ENCODE measurements at places on chromosomes 3 and 15.

DNA sequence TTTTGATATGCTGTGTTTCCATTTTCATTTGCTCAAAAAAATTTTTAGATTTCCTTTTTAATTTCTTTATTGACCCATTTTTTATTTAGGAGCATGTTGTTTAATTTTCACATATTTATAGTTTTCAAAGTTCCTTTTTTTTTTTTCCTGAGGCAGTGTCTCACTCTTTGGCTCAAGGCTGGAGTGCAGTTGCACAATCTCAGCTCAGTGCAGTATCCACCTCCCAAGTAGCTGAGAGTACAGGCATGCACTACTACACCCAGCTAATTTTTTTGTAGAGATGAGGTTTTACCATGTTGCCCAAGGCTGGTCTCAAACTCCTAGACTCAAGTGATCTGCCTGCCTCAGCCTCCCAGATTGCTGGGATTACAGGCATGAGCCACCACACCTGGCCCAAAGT is 36.2 kb downstream of the PFN2 start:
- no peak for DNase-seq

DNA sequence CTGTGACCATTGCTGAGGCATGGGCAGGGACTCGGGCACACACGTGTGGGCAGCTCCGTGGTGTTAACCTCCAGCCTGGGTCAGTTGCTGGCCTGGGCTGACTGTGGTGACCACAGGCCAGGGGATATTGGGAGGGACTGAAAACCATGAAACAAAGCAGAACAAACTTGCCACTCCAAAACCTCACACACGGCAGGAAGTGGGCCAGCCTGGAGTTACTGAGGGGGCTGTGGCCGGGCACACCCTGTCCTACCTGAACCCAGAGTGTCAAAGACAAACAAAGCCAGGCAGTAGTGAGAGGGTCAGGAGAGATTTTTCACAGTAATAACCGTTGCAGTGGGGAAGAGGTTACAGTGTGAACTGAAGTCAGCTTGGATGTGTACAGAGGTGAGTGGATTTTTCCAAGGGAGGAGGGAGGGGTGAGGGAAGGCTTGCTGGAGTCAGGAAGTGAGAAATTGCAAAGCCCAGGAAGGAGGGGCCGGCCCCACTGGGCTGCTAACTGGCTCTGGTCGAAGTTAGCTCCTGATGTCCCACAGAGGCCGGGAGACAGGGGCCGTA is 40.0 kb upstream of the ATP10A start:
- DNase-seq = no peak

- no peak for DNase-seq
Measured at GRCh38 chr3:28850186-28850585, 430.7 kb upstream of the RBMS3 start.

- DNase-seq = no peak
Measured at GRCh38 chr3:19645093-19645492, 288.9 kb downstream of the EFHB start.

DNA sequence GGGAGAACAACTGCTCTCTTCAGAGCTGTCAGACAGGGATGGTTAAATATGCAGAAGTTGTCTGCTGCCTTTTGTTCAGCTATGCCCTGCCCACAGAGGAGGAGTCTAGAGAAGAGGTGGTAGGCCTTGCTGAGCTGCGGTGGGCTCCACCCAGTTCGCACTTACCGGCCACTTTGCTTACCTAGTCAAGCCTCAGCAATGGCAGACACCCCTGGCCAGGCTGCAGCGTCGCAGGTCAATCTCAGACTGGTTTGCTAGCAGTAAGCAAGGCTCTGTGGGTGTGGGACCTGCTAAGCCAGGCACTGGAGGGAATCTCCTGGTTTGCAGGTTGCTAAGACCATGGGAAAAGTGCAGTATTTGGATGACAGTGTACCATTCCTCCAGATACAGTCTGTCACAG is 12.3 kb upstream of the TMEM45A start:
- no peak for DNase-seq

GRCh38 chr3:43279532-43279931 is 6.8 kb upstream of the SNRK start:
- DNase-seq = no peak

DNA sequence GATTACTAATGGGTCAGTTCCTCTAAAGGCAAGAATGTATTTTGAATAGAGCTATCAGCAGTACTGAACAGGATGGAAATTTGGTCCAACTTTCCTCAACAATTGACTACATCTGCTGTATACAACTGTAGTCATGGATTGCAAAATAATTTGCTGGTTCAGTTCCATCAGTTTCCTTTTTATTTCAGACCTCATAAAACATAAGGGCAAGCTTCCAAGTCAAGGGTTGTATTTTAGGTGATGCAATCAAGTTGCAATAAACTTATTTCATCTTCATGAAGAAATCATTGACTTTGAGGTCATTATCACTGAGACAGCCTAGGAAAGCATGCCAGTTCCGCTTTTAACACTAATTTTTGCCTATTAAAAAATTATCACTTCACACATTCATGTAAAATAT is 90.4 kb upstream of the TSEN2 start:
- no peak for DNase-seq

DNA sequence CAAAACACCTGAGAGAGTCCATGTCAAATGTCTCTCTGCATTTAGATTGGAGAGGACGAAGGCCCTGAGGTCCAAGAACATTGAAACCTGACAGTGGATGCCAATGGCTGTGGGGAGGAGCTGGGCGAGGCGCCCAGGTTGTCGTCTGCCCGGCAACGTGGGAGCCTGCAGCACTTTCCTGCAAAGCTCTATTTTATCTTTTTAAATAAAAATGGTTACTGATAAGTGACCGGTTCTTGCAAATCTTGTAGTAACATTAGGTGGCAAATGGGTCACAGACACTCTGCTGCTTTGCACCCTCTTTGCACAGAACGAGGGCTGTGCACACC is 19.5 kb upstream of the FANCD2 start:
- DNase-seq = no peak

- no peak for DNase-seq
Measured at GRCh38 chr3:180913581-180914404, 1.3 kb downstream of the FXR1 start.

DNA sequence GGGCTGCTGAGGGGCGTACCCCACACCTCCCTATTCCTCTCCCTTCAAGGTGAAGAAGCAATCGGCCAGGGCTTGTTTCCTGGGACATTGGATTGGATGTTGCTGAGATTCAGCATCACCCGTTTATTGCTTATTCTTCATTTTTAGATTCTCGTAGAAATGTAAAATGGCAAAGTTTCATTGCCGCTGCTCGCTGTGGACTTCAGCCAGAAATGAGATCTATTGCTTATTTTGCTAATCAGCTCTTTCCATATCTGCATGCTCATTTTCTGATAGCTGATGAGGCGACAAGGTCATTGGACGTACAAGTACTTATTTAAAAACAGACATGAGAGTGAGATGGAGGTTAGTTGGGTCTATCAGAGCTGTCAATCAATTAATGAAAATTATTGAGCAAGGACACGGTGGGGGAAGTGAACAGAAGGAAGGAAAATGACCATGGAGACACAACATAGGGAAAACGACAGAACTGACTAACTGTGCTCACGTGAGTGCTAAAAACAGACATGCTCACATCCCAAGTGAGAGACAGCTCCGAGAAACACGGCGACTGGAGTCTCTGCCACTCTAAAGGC is 471.2 kb downstream of the NR2F2 start:
- no peak for DNase-seq

- no peak for DNase-seq
Measured at GRCh38 chr3:153052096-153052460, 109.9 kb upstream of the RAP2B start.

- DNase-seq = no peak
Measured at GRCh38 chr3:197516517-197516889, 39.3 kb downstream of the BDH1 start.

DNA sequence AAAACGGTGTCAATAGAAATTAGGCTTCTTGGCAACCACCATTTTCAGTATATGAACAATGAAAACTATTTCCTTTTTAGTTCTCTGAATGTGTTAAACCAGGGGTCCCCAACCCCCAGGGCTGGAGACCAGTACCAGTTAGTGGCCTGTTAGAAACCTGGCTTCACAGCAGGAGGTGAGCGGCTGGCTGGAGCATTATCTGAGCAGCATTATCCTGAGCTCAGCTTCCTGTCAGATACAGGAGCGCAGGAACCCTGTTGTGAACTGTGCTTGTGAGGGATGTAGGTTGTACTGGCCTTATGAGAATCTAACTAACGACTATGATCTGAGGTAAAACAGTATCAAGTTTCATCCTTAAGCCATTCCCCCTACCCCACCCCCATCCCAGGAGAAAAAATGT is 328.7 kb downstream of the ZBBX start:
- DNase-seq = no peak

- no peak for DNase-seq
Measured at GRCh38 chr3:48140336-48140757, 47.9 kb downstream of the CDC25A start.

- DNase-seq = no peak
Measured at GRCh38 chr3:175214216-175214615, 355.1 kb downstream of the NAALADL2 start.

GRCh38 chr3:51940648-51941462 is 849 bp downstream of the RRP9 start:
- DNase-seq = no peak

GRCh38 chr15:70762469-70763119 is 764 bp downstream of the UACA start:
- no peak for DNase-seq

- no peak for DNase-seq
Measured at GRCh38 chr3:16429086-16429485, 84.4 kb downstream of the RFTN1 start.

DNA sequence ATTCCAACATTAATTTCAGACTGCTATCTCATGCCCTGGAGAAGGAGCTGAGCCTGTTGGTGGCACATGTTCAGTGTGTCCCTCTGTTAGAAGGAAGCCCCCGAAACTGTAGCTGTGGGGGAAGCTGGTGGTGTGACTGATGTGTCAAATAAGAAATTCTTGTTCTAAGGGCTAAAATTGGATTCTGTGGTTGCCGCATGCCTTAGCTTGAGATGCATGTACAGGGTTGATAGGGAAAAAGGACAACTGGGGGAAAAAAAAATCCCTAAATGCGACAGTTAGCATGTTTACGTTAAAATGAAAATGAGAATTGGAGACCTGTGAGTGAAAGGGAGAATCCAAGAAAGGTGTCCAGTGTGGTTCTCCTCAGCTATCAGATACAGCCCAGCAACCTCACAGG is 58.6 kb downstream of the MED12L start:
- no peak for DNase-seq

DNA sequence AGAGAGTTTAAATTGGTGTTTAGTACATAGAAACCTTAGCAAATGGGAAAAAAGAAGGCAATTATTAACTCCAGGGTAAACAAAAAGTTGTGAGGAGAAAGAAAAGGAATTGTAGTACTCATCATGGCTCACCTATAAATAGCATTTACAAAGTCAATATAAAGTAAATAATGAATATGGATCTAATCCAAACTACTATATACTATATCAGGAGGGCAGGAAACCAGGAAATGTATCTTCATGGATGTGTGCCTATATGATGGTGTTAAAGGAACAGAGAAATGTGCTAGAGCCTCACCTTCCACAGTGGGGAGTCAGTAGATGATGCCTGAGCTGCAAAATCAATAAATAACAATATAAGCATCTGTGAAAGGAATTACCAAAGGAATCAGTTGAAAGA is 208.9 kb downstream of the FAM43A start:
- no peak for DNase-seq

DNA sequence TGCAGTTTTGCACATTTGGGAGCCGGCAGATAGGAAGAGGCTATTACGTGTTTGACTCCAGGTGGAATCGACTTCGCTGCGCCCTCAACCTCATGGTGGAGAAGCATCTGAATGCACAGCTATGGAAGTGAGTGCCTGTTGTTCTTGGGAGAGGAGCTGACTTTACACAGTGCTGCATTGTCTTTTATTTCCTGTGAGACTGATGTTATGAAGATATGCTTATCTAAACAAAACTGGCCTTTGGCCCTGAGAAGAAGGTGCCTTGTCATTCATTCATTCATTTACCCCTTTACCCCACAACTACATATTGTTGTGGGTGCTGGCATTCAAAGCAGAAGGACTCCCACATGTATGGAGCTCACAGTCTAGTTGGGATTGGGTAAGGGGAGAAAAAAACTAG is 32.6 kb downstream of the PSMD6 start:
- no peak for DNase-seq

DNA sequence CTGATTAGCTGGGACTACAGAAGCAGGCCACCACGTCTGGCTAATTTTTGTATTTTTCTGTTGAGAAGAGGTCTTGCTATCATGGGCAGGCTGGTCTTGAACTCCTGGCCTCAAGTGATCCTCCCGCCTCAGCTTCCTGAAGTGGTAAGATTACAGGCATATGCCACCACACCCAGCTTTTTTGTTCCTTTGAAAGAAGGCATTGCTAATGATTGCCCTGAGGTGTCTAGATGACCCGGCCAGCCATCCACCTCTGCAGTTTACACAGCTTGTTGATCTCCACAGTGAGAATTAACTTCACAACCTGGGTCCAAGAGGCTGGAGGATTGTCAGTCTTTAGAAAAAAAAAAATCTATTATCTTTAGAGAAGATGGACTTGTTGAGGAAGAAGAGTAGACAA is 58.7 kb downstream of the SMAD3 start:
- DNase-seq = no peak
